ENCODE measurements at places on chromosomes 7 and 10.

GRCh38 chr7:32298408-32299132 is 191.6 kb downstream of the LSM5 start:
- no peak for DNase-seq

- no peak for DNase-seq
These were observed 17.3 kb upstream of the C10orf95 start for GRCh38 chr10:102468683-102469082.

GRCh38 chr10:58608826-58609531 is 96.3 kb downstream of the BICC1 start:
- no peak for DNase-seq

- DNase-seq, result no peak
These were observed 16.8 kb upstream of the HBP1 start for GRCh38 chr7:107152011-107152410.

DNA sequence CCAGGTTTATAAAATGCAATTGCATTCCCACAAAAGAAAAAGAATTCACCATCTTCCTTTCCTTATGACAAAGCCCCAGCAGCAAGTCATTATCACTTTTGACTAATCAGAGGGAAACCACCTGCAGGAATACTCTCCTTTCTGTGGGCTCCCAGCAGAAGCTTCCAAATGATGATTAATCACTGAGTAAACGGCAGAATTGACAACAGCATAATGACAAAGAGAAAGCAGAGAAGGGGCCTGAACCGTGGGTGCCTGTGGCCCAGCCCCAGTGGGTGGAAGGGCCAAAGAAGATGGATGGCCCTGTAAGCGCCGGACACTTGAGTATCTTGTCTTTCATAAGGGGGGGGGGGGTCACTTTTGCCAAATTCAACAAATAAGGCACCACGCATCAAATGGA is 152.4 kb upstream of the NRBF2 start:
- no peak for DNase-seq

GRCh38 chr10:93071674-93072224 is 1.9 kb upstream of the CYP26A1 start:
- DNase-seq, result no peak

- no peak for DNase-seq
These were observed 24.7 kb upstream of the SLC18A3 start for GRCh38 chr10:49585387-49585786.

GRCh38 chr7:28853150-28853549 is 105.0 kb downstream of the TRIL start:
- no peak for DNase-seq

GRCh38 chr10:79310911-79311573 is 36.2 kb upstream of the PPIF start:
- no peak for DNase-seq

DNA sequence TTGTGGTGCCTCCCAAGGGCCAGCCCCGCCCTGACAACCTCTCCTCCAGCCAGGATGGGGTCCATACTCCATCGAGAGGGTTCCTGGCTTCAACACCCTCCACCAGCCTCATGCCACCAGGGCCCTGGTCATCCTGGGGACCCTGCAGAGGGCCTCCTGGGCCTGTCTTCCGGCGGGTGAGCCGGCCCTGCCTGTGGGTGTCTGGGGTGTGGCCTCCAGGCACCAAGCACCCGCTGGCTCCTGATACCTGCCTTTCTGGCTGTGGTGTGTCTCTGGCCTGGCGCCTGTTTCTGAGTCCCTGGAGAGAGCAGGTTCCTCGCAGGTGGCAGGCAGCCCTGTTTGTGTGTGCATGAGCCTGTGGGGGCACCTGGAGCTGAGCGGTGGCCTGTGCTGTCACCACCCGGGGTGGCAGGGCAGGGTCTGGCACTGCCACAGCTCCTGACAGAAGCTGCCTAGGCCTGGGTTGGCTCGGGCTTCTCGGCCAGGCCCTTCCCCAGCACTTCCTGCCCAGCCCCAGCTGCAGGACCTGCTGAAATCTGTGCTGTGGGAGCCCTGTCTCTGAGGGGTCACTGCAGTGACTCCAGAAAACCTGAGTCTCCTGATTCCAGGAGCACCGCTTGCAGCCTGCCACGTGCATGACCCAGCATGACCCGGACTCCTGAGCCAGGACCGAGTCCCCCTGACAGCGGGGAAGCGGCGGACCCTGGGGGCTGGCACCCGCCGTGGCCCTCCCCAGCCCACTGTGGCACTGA is 18.4 kb downstream of the ADAM8 start:
- DNase-seq, result no peak

DNA sequence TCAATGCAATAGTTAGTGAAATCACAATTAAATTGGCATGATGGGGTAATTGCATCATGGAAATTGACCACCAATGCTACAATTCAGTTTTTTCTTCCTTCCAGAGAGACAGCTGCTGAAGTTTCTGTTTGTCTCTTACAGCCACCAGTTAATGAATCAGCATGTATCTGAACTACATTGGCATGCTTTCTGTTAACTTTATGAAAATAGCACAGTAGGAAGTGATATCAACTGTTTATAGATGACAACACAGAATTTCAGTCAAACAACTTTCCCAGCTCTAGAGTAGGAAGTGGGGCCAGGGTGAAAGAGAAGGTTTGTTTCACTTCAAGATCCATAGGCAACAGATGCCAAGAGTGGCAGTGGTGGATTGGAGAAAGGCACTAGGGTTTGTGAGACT is 339.6 kb upstream of the VWC2 start:
- no peak for DNase-seq

GRCh38 chr7:67422601-67423000 is 426.0 kb downstream of the TYW1 start:
- DNase-seq, result no peak

GRCh38 chr7:116740755-116741462 is 68.9 kb downstream of the MET start:
- DNase-seq, result no peak

DNA sequence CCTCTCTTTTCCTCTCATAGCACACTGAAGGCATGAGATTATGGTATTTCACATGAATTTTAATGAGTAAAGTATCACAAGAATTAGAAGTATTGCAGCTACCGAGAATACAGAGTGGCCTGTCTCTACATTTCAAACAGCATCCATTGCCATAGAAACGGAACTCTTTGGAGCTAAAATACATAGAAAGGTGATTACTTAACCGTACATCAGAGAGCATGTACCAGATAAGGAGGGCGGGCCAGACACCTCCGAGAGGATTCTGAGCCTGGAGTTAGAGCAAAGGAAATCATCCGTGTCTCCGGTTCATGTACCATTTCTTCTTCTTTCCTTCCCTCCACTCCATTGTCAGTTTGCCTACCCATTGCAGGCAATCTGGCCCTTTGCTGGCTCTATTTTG is 196.7 kb downstream of the KLF6 start:
- no peak for DNase-seq

GRCh38 chr10:14089556-14090292 is 241.0 kb downstream of the FRMD4A start:
- no peak for DNase-seq

DNA sequence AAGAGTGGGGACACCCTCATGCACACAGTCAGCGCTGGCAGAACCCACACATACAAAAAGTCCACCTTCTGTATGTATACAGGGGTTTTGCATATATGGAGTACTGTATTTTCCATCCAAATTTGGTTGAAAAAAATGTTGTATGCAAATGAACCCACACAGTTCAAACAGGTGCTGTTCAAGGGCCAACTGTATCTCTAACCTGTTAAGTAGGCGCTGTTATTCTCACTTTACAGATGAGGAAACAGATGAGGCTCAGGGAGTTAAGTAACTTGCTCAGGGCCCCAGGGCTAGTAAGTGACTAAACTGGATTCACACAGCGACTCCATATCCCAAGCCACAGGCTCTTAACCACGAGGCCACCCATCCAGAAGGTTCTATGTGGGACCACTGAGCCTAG is 69.9 kb downstream of the C10orf105 start:
- no peak for DNase-seq

DNA sequence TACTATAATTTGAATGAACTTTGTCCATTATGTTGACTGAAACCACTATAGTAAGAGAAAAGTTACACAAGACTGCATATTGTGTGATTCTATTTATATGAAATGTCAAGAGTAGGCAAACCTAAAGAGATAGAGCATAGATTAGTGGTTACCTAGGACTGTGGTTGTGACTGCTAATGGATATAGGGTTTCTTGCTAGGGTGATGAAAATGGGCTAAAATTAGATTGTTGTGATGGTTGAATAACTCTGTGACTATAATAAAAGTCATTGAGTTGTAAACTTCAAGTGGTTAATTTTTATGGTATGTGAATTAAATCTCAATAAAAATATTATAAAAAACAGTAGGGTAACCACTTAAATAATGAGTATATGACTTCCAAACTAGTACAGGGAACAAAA is 142.9 kb upstream of the AHR start:
- DNase-seq, result no peak

DNA sequence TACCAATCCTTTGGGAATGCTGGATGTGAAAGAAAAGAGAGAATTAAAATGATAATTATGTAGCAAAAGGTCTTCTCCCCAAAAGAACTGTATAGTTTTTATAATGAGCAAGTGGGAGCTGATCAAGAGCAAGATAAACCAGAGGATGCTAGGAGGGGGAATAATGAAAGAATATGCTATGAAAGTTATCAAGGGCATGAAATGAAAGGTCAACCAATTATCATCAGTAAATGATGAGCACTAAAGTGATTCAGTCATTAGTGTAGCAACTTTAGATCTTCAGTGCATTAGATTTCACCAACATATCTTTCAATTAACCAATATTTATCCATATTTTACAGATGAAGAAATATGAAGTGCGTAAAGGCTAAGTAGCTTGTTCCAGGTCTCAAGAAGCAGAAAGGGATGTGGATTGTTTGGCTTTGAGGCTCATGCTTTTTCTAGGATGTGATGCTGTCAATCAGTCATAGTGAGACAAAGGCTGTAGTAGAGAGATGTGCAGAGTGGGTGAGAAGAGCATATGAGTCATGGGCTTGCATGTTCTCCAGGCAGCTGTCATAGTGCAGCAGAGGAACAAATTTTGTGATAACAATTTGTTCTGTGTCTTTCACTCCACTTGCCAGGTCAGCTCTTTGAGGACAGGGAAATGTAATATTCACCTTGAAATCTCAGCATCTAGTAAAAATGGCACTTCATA is 5.7 kb upstream of the OR2F2 start:
- DNase-seq, result no peak

GRCh38 chr7:158265743-158266080 is 321.9 kb downstream of the PTPRN2 start:
- DNase-seq, result no peak

GRCh38 chr10:35471435-35471834 is 133.7 kb upstream of the GJD4 start:
- DNase-seq, result no peak

DNA sequence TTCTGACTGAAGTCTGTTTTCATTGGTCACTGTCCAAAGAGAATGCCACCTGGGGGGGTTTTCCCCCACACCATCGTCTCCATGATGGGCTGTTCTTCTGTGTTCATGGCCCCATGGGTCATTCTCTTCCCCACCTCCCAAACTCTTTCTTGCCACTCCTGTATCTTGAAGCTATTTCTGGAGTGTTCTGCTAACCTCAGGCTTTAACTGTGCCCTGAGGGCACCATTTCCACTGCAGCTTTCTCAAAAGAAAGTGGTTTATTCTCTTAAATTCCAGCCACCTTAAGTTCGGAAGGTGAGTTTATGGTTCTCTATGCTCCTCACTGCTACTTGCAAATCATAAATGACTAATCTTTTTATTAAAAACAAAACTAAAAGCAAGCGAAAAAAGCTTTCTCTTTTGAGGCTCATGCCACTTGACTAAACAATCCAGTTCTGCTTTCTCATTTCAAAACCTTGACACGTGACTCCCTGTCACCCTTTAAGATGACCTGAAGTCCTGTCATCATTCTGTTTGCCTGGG is 7.4 kb upstream of the APBB1IP start:
- DNase-seq, result no peak

GRCh38 chr7:2758673-2759616 is 70.9 kb downstream of the AMZ1 start:
- DNase-seq, result no peak

DNA sequence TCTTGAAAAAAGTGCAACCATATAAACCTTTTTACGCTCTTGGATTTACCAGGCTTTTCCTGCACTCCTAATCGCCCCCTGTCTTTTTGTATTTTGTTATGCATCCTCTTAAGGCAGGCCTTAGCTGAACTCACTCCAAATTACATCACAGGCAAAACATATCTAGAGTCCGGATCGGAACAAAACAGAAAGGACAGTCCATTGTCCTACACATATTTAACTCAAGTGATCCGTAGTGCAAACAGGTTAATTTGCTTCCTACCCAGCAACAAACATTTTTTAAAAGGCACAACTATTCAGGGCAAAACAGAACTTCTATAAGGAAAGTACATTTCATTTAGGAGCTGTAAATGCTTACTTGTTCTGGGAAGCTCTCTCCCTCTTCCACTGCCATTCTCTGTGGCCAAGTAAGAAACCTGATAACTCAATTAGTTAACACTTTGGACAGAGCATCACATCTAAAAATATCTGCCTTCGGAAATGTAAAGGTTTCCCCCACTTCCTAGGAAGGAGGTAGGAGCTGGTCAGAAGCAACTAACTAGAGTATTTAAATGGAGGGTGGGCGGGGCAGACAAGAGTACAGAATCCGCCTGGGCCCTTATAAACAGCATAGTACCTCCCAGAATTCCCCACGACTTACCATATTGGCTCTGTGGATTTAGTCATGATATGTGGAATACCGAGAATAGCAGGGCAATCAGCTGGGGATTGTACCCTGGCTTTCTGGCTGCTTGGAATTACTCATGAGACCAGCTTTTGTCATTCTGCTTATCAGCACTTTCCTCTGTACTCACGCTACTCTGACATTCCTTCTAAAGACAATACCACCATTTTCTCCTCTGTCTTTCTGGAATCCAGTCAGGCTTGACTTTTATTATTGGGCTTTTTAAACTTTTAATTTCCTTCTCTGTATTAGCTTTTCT is 89.5 kb downstream of the ANK3 start:
- no peak for DNase-seq

- DNase-seq, result no peak
These were observed 184.0 kb upstream of the INHBA start for GRCh38 chr7:41886901-41887311.

GRCh38 chr10:97529685-97530465 is 31.2 kb downstream of the UBTD1 start:
- DNase-seq, result no peak

DNA sequence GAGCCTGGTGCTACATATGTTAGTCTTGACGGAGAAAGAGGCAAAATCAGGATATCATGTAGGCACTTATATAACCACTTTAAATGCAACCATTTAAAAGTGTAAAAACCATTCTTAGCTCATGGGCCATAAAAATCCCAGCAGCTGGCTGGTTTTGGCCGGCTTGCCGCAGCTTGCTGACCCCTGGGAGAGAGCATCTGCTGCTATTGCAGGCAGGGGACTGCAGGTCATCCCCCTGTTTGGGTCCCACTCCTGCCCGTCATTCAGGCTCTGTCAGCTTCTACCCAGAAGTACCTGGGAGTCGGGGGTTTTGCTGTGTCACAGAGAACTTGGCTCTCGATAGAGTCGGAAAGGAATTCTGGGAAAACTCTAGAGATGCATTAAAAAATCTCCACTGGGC is 187.4 kb downstream of the CUX1 start:
- no peak for DNase-seq

DNA sequence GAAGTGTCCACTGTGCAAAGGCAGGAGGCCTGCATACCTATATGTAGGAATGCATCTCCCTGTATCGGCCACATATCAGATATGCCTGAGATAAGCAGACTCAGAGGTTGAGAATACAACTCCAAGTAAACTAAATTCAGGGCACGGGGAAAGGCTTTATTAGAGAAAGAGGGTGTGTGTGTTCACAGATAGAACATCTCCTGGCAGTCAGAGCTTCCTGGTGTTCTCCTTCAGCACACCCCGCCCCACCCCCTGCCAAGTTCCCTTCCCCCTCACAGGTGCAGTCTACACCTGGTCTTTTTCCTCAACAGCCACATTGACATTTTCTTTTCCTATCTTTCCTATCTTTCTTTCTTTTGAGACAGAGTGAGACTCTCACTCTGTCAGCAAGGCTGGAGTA is 17.1 kb downstream of the GBX1 start:
- DNase-seq, result no peak

All from T-helper 9 cell (primary cell).